ENCODE measurements at places on chromosomes 1 and 21.

DNA sequence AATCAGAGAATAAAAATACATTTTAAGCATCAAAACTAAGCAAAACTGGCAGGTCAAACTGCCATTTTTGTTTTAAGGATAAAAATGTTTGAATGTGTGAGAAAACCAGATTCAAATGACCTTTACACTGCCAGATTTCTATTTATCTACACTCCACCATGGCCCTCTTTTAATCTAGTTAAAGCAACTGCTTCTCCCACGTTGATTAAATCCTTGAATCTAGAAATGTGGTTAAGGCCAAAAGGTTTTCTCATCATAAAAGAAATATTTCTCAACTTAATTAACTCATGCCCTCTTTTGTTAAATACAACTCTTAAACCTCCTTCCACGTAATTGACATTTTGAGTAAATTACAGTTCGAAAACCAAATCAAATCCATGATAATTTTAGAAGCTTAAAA, 15.0 kb downstream of the EGLN1 start:
- DNase-seq, result no peak

DNA sequence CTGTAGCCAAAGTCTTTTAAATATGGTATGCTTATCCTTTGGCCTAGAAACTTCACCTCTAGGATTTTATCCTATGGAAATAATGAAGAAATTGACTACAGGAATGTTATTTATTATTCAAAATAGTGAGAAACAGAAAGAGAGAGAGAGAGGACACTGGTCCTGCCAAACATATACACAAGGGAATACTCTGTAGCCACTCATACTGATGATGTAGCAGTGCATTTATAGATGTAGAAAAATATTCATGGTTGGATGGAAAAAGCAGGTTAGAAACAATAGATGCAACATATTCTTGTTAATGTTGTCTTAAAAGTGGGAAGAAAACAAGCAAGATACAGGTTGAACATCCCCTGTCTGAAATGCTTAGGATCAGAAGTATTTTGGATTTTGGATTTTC, 22.2 kb upstream of the EPHB2 start:
- no peak for DNase-seq

GRCh38 chr1:96978444-96978843, 256.9 kb downstream of the PTBP2 start:
- DNase-seq, result no peak

GRCh38 chr1:168343566-168343965, 62.9 kb downstream of the TBX19 start:
- no peak for DNase-seq

DNA sequence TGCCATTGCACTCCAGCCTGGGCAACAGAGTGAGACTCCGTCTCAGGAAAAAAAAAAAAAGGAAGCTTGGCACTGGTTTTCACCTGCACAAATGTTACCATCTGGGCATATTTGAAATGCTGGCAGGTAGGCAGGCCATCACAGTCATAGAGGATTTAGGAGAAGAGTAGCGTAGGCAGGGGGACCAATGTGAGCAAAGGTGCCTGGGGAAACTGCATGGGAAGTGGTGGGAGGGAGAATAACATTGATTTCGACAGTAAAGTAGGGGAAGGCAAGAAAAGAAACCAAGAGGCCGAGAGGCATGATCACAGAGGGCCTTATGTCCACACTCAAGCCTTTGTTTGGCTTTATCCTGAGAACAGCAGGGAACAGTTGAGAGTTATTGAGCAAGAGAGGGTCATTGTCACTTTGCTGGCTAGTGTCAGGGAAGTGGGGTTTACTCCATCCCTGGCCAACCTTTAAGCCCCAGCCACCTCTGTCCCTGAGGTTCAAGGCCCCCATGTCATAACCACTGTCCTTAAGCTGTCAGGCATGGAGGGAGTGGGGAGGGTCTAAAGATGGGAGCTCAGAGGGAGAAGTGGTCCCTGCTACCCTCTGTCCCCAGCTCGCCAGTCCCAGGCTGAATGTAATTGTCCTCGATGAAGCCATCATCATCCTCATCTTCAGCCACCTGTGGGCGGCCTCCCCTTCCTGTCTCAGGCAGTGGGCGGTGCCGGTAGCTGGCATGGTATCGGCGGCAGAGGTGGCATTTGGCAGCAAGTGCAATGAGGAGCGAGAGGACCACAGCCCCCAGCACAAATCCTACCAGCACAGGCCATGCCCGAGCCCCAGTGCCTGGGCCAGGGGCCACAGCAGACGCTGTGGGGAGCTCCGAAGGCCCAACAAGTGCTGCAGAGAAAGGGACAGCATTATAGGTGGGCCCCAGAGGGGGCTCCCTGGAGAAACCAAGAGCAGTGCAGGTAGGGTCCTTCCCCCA, 2.9 kb downstream of the C1orf210 start:
- DNase-seq, result no peak

- no peak for DNase-seq
Measured at GRCh38 chr1:167808690-167809089, 86.9 kb downstream of the MPZL1 start.

- no peak for DNase-seq
Measured at GRCh38 chr1:119139403-119139802, 1.1 kb downstream of the WARS2 start.

- DNase-seq, result no peak
Measured at GRCh38 chr1:85555867-85556573, 24.5 kb upstream of the CCN1 start.

DNA sequence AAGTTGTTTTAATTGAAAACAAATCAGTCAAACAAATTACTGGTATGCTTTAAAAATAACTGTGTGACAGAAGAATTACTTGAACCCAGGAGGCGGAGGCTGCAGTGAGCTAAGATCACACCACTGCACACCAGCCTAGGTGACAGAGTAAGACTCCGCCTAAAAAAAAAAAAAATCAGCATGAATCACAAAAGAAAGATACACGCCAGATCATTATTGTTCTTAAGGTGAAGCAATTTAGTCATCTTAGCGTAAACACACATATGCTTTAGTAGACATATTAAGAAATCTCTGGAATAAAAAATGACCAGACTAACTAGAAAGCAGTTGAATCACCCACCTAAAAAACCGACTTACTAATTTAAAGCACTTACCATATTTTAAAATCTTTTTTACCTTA, 20.2 kb downstream of the RERE start:
- no peak for DNase-seq

GRCh38 chr1:61078618-61079295, 3.6 kb upstream of the NFIA start:
- no peak for DNase-seq
